ENCODE measurements at places on chromosomes 2 and 18.

DNA sequence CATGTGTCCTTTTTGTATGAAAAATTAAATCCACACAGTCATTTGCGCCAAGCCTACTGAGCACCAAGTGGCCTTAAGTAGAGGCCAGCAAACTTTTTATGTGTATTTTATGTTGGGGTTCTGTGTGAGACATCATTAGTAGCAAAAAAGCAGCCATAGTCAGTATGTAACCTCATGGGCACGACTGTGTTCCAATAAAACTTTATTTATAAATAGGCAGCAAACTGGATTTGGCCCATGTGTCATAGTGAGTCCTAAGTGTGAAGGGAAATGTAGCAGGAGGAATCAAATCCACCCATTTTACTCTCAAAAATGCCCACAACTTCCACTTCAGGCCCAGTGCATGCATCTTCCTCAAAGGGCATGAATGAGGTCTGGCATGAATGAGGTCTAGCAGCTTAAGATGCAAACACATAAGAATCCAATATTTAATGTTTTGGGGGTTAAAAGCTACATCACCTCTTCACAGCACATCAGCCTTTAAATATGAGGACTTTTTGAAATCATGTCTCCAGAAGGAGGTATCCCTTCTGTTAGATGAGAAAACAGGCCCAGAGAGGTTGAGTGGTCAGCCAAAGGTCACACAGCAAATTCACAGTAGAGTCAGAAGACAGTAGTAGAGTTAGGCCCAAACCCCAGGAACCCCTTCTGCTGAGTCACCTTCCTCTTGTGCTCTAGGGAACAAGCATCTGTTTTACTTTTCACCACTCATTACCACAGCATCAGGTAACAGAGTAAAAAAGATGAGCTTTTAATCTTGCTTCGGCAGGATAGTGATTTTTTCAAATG lies 45.6 kb downstream of the MREG start:
- no peak for DNase-seq

DNA sequence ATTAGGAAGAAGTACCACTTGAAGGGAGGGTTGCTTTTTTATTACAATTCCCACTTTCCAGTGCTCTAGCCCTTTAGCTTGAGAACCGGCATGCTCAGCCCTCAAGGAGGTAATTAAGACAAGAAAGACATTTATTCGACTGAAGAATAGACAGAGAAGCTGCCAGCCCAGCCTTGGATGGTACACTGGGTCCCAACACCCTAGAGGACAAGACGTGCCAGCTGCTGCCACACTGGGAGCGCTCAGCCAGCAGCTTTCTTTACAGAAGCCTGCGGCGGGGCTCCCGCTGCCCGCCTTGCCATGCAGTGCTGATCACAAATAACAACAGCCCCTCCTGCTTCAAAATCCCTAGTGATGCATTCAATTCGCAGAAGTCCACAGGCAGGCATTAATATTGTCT lies 746.3 kb upstream of the RAB6C start:
- DNase-seq, result no peak

GRCh38 chr2:144426355-144426754 lies 93.6 kb downstream of the ZEB2 start:
- no peak for DNase-seq

GRCh38 chr2:84874381-84875212 lies 6.3 kb downstream of the TRABD2A start:
- no peak for DNase-seq

DNA sequence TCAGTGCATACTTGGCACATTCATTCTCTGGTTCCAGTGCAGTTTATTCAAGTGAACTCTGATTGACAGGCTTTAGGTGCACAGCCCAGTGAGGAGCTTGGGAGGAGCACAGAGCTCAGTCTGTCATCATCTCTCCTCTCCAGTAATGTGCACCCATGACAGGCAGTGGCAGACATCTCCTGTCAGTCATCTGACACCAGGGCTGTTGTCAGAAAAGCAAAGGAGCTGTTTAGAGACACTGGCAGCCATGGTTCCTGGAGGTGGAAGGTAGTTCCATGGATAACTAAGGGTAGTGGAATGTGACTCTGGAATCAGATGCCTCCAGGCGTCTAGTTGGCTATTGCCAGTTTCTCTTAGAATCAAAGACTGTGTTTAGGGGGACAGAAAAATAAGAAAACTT lies 308.8 kb downstream of the DCDC2C start:
- DNase-seq, result no peak

DNA sequence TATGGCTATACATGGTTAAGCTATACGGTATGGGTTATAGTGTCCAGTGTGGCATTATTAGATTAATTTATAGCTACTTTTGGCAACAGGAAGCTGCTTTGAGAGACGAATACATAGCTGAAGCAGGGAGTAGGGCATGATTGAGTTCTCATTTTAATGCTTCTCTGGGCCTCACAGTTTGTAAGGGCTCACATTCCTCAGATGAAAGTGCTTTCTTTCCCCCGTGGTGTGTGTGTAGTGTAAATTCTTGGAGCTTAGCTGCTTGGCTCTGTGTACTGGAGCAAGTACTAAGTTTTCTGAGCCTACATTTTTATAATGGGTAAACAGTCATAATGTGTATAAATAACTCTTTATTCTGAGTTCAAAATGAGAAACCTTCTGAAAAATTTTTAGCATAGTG lies 173.7 kb downstream of the PTPRM start:
- DNase-seq, result no peak

DNA sequence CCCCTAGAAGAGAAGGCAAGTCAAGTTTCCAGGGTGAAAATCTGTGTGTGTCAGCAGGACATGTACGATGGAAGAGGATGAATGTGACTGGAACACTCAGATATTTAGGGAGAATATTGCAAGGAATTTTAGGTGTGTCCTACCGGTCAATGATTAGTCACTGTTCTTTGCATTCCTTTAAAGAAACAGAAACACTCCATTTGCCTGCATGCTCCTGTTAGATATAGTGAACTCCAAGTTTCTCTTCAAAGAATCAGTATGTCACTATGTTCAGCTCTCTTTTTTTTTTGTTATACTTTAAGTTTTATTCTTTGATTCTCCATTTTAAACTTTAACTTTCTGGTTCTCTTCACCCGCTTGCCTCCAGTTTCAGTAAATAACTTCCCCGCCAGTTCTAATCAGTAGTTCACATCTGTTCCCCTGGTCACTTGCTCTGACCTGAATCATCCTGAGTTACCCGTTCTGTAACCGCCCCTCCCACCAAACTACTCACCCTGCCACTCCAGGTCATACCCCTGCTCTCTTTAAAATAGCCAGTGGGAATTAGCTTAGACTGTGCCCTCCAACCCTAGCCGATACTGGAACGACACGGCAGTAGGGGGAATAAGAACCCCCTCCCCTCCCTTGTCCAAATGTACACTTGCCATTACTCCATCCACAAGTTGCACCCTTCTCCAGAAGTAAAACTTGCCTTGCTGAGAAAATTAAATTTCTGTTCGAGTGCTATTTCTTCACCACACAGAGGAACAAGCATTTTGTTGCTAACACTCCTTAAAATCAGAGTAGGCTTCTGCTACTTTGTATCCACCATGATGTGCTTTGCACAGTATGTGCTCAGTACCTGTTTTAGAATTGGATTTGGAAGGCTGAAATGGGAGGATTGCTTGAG lies 268.4 kb downstream of the METTL4 start:
- no peak for DNase-seq

DNA sequence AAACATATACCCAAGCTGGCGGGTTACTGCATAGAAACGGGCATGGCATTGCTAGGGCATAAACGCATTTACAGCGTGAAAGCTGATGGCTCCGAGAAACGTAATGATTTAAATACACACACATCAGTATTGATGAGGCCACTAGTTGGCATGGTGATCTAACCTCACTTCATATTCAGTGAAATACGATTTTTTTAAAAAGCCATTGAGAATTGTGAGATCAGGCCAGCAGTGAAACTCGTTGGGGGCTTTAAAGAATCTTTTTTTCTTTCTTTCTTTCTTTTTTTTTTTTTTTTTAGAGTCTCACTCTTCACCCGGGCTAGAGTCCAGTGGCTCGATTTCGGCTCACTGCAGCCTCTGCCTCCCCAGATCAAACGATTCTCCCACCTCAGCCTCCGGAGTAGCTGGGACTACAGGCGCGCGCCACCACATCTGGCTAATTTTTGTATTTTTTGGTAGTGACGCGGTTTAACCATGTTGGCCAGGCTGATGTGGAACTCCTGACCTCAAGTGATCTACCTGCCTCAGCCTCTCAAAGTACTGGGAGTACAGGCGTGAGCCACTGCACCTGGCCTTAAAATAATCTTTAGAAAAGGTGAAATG lies 2.4 kb upstream of the SMAD7 start:
- DNase-seq, result no peak

- no peak for DNase-seq
Observed at GRCh38 chr2:238438856-238439849, 12.4 kb downstream of the ASB1 start.

DNA sequence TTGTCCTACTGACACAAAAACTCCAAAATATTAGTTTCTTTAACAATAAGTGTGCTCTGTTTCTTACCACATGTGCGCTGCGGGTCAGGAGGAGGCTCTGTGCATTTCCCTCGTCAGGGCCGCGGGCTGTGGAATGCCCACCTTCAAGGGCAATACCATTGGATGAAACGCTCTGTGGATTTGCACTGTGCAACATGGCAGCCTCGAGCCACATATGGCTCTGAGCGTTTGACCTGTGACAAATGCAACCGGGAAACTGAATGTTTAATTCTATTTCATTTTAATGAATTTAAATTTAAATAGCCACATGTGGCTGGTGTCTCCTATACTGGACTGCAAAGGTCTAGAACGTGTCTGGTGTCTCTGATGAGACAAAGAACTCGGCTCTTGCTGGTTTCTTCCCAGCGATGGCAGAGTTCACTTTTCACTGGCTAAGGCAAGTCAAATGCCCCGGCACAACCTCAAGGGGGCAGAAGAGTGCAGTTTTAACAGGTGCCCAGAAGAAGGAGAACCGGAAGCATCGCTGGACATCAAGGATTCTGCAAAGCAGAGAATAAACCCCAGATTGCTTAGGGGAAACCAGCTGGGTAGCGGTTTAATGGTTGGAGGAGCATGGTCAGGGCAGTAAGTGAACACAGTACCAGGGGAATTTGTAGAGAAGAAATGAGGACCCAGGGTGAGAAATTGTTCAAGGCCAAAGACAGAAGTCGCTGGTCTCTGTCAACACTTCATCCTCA lies 37.0 kb upstream of the TMEM18 start:
- DNase-seq, result peak; percentile 49

- no peak for DNase-seq
Observed at GRCh38 chr2:21332993-21333625, 209.3 kb downstream of the TDRD15 start.

- no peak for DNase-seq
Observed at GRCh38 chr2:80365762-80366161, 61.2 kb upstream of the LRRTM1 start.

GRCh38 chr2:227179988-227180685 lies 15.7 kb downstream of the COL4A3 start:
- DNase-seq, result no peak

- no peak for DNase-seq
Observed at GRCh38 chr2:20562540-20563225, 88.2 kb downstream of the HS1BP3 start.

DNA sequence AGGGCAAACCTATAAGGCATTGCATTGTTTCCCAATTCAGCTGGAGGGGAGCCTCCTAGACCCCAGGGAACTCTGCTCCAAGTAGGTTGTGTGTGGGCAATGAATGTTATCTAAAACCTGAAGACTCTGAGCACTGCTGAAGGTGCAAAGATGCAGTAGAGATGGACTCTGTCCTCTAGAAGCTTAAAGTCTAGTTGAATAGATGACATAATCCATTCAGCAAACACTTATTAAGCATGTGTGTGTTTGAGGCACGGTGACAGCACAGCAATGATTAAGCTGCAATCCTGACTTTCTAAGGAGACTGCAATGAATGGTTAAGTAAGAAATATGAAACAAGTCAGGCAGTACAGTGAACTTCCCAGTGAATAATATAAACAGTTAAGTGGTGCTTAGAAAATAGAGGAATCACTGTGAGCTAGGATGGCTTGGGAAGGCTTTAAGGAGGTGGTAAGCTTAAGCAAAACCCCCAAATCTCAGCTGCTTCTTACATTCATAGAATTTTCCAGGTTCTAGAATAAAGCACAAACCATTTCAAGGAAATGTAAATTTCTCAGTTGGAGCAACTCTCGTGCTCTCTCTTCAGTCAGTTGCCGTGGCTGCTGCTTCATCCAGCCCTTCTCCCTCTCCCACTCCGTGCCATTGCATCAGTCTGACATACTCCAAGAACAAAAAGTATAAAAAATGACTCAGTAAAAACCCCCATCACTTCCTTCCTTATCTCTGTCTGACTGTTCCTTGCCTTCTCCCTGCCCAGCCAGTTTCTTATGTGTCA lies 19.1 kb downstream of the MXD1 start:
- no peak for DNase-seq

GRCh38 chr18:12408247-12408869 lies 629 bp downstream of the PRELID3A start:
- DNase-seq, result no peak

Measured in NCI-H1092 (cell line).